ENCODE measurements at places on chromosomes 1 and 21. TPM values are rescaled to one million over a fixed set of nuclear protein-coding genes. Genes with fewer than 3 reads are reported as not detected.

NBPF4 gene
- total RNA-seq = not detected

DNA sequence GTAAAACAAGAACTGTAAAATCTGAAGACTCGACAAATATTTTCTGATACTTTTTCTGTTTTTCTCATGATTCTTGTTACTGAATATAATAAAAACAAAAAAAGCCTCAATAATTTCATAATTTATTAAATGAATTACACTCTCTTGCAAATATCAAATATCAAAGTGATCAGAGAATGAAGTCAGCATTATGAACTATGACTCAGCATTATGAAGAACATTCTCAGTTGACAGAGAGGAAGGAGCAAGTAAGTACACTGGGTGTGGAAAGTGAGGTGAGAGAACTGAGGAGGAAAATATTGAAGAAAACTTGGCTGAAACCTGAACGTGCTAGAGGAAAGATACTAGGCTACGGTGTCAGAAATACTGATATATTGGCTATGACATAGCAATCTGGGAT, 529.5 kb downstream of the KCNT2 start:
- no peak for DNase-seq

FAM151A gene
- total RNA-seq = not detected

GRCh38 chr1:84089465-84089864, 54.6 kb upstream of the PRKACB start:
- no peak for DNase-seq

DNA sequence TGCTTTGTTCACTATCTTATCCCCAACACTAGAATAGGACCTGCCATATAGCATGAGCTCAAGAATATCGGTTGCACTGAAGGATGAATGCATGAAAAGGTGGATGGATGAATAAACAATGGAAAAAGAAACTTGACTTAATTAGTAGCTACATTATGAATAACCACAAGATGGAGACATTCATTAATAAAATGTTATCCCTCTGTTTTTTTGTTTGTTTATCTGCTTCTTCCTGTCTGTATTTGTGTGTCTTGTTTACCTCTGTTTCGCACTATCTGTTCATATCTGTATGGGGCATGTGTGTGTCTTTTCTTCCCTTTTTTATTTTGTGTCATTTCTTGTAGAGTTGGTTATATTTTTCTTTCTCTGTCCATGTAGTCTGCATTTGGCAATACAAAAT, 1.1 kb upstream of the OR14I1 start:
- no peak for DNase-seq

PRSS38 gene
- total RNA-seq = not detected

DNA sequence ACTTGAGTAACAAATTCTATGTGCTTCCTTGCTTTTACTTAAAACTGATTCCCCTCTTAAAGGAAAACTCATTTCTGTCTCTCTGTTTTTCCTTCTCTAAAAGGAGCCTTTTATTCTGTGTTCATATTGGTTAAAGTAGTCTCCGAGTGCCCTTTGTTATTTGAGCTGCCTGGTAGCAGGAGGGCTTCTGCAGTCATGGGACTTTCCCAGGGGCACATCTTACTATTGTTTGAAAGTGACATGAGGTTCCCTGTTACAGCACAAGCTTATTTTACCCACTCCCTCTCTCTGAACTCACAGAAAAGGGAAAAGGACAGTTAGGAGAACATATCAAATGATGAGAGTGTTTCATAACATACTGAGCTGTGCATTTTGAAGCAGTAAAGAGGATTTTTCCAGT, 58.1 kb upstream of the ANGPTL1 start:
- DNase-seq = no peak

- DNase-seq = no peak
Measured at GRCh38 chr1:96596226-96596922, 125.2 kb upstream of the PTBP2 start.

- no peak for DNase-seq
Measured at GRCh38 chr1:87864676-87865075, 536.0 kb downstream of the LMO4 start.

- DNase-seq = no peak
Measured at GRCh38 chr1:200495901-200496300, 86.1 kb upstream of the ZNF281 start.

DNA sequence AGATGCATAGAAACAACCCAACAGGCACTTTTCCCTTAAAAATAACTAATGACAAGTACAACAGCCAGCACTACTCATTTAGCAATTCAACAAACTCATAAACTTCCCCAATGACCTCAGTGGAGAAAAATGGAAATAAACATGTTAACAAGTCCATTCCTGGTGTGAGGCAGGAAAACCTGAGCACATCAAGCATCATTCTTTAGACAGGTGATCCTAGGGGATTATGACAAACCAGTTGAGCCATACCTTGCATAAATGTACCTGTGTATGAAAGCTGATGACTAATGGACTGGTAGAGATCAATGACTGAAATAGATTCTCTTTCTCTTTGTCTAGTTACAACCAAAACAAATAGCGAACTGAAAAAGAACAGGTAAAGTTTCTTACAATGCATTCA, 7.0 kb downstream of the COL24A1 start:
- DNase-seq = no peak

All from stomach (tissue), 19 donors.